ENCODE measurements at places on chromosomes 12 and 14. TPM values are rescaled to one million over a fixed set of nuclear protein-coding genes. Genes with fewer than 3 reads are reported as not detected.

The GALNT9 gene
- total RNA-seq: 0.22 TPM

The P2RX7 gene
- 2.8 TPM for total RNA-seq

The LRFN5 gene
- 3.6 TPM for total RNA-seq

The PRH2 gene
- not detected for total RNA-seq

The AQP6 gene
- total RNA-seq: not detected

The NANOG gene
- under 0.01 TPM for total RNA-seq

The FZD10 gene
- total RNA-seq: not detected

The SRSF9 gene
- total RNA-seq: 132 TPM
